Gastroesophageal sphincter (tissue), 4 donors: ENCODE measurements at places on chromosomes 7 and 10. TPM values are rescaled to one million over a fixed set of nuclear protein-coding genes. Genes with fewer than 3 reads are reported as not detected.

Gene NHLRC2
- 60.2 TPM for total RNA-seq

Gene MINDY3
- total RNA-seq = 42.5 TPM

Gene TMEM130
- 1.8 TPM for total RNA-seq

Gene APBB1IP
- 6.9 TPM for total RNA-seq

Gene CPA5
- total RNA-seq = not detected

Gene ABCB4
- 0.77 TPM for total RNA-seq

Gene CTNNA3
- total RNA-seq = 5.1 TPM

Gene CYP3A4
- not detected for total RNA-seq

Gene CABCOCO1
- total RNA-seq = 0.94 TPM

Gene SVOPL
- total RNA-seq = 0.08 TPM

Gene CTAGE6
- 1.1 TPM for total RNA-seq

Gene ADAM22
- total RNA-seq = 2.0 TPM

- H3K4me3 ChIP-seq = no peak overlapping the region
- H3K36me3 ChIP-seq = no peaks in the 10 kb centered on the region
- peaks cover 12% of the 10 kb centered on the region for H3K27me3 ChIP-seq
- no peaks in the 10 kb centered on the region for H3K4me1 ChIP-seq
- ATAC-seq = no peak
These were observed 382.5 kb upstream of the SORCS1 start for GRCh38 chr10:107546986-107547385.

DNA sequence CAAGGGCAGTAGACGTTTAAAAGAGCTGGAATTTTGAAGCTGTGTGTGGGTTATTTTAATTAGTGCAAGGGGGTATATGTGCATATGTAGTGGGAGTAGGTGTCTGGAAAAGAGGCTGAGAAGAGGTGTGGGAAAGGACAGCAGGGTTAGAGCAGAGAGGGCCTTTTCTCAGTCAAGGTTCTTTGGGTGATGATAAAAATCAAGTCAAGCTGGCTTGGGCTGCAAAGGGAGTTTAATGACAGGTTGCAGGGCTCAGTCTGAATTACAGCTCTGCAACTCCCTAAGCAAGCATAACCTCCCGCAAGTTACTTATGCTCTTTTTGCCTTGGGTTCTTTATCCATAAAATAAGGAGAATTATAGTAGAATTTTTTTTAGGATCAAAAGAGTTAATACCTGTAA lies 83.5 kb downstream of the RELN start:
- H3K4me1 ChIP-seq = no peaks in the 10 kb centered on the region
- no peaks in the 10 kb centered on the region for H3K27me3 ChIP-seq
- no peaks in the 10 kb centered on the region for H3K36me3 ChIP-seq
- H3K4me3 ChIP-seq = no peak overlapping the region

- no peak overlapping the region for H3K27ac ChIP-seq
- H3K4me1 ChIP-seq = no peaks in the 10 kb centered on the region
- H3K36me3 ChIP-seq = no peaks in the 10 kb centered on the region
- peaks cover 31% of the 10 kb centered on the region for H3K27me3 ChIP-seq
- no peak for ATAC-seq
These were observed 25.8 kb downstream of the AP5Z1 start for GRCh38 chr7:4800926-4801838.

DNA sequence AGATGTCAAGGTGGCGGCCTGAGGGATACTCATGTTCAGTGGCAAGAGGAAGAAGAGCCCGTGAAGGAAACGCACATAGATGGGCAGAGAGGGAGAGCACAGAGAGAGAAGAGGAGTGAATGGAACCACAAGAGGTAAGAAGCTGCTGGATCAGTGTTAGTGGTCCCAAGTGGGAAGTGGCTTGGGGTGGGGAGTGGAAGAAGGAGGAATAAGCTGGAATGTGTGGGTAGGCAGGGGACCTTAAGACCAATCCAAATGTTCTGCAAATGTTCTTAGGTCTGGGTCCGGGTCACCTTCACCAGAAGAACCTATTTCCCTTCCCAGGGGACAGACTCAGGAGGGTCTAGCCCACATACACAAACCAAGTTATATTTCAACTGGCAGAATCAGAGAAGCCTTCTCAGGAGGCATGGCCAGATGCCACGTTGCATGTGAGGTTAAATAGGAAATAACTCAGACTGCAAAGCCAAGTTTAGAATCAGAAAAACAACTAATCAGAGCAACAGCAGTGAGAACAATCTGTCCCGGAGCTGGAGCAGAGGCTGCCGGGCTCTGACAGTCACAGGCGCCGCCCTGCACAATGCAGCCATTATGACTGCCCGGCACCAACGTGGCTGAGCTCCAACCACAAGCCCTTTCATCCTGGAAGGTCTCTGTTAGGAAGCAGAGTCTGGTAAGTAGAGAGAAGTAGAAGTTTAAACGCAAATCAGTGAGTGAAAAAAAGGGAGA lies 78.6 kb upstream of the ARMC3 start:
- H3K36me3 ChIP-seq = no peaks in the 10 kb centered on the region
- no peaks in the 10 kb centered on the region for H3K27me3 ChIP-seq
- H3K27ac ChIP-seq = peak overlapping the region; percentile 74
- peaks cover 23% of the 10 kb centered on the region for H3K4me1 ChIP-seq
- peak; percentile 95 for ATAC-seq

- H3K36me3 ChIP-seq = no peaks in the 10 kb centered on the region
- H3K27ac ChIP-seq = no peak overlapping the region
- ATAC-seq = no peak
- no peak overlapping the region for H3K4me3 ChIP-seq
- H3K4me1 ChIP-seq = no peaks in the 10 kb centered on the region
- no peaks in the 10 kb centered on the region for H3K27me3 ChIP-seq
These were observed 110.8 kb downstream of the TMEM178B start for GRCh38 chr7:141184532-141185190.

DNA sequence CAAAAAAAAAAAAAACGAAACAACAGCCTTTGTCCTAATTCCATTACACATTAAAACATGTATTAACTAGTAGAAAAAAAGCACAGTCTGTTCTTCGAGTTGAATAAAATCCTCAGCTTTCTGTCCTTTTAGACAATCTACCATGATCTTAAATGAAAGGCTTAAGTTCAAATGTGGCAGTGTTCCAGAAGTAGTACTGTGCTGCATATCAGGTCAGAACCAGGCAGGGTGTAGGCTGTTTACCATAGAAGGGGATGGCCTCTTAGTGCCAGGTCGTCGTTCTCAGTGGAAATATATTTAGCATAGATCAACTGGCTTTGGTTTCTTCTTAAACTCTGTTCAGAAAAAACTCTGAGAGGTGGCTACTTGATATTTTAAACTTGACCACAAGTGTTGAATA lies 612.0 kb downstream of the CNTNAP2 start:
- H3K27me3 ChIP-seq = no peaks in the 10 kb centered on the region
- no peak overlapping the region for H3K27ac ChIP-seq
- H3K36me3 ChIP-seq = no peaks in the 10 kb centered on the region
- ATAC-seq = no peak
- no peak overlapping the region for H3K4me3 ChIP-seq
- H3K4me1 ChIP-seq = no peaks in the 10 kb centered on the region

DNA sequence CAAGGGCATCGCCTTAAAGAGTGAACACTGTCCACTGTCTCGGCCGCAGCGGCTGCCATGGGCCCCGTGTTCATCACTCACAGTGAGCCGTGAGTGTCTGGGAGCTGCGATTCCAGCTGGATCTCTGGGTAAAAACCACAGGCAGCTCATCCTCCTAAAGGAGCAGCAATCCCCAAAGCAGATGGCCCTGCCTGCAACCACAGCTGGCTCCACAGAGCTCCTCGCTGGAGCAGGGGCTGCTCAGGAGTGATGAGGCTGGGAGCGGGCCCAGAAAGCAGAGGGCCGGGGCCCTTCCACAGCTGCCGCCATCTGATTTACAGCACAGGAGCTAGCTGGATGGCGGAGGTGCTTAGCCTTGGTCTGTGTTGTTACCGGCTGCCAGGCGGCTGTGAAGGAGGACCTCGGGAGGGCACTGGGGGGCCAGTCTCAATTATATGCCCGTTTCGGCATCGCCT lies 6.6 kb upstream of the TMEM184A start:
- no peaks in the 10 kb centered on the region for H3K4me1 ChIP-seq
- no peaks in the 10 kb centered on the region for H3K36me3 ChIP-seq
- H3K4me3 ChIP-seq = no peak overlapping the region
- no peak for ATAC-seq
- H3K27me3 ChIP-seq = peaks cover 36% of the 10 kb centered on the region

DNA sequence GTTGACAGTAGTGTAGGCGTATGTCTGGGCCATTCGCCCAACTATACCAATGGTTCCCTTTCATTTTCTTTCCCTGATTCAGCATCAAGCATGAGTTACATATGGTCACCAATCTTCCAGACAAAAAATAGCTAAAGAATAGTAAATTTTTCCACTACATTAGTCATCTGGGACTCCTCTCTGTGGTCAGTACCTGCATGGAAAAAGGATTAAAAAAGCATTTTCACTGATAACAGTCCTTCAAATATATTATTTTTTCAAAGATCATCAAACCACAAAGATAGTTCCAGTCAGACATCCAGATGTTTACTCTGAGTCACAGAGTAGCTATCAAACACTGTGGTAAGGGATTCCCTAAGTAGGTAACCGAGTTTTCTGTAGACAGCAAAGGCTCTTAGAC lies 302.6 kb upstream of the SEMA3D start:
- no peak overlapping the region for H3K4me3 ChIP-seq
- H3K4me1 ChIP-seq = no peaks in the 10 kb centered on the region
- H3K36me3 ChIP-seq = no peaks in the 10 kb centered on the region

- H3K27ac ChIP-seq = no peak overlapping the region
- ATAC-seq = no peak
- no peaks in the 10 kb centered on the region for H3K36me3 ChIP-seq
These were observed 28.7 kb upstream of the SEPHS1 start for GRCh38 chr10:13376746-13377145.

DNA sequence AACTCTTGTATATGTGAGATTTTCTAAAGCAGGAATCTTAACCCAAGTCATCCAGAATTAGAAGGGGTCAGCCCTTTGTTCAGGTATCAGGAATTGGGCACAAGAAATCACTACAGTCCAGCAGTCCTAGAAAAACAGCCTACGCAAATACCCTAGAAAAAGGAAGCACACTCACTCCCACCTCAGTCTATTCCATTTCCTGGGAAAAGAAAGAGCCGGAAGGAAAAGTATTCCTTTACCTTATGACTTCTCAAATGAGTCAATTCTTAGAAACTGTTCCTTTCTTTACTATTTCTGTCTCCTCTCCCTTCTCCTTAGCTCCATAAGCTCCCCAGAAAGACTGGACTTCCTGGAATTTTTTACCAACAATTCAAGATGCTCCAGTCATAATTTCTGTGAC lies 62.7 kb downstream of the DNAJC12 start:
- no peak overlapping the region for H3K27ac ChIP-seq
- no peaks in the 10 kb centered on the region for H3K4me1 ChIP-seq
- H3K27me3 ChIP-seq = no peaks in the 10 kb centered on the region
- no peak overlapping the region for H3K4me3 ChIP-seq
- H3K36me3 ChIP-seq = no peaks in the 10 kb centered on the region
- ATAC-seq = no peak

DNA sequence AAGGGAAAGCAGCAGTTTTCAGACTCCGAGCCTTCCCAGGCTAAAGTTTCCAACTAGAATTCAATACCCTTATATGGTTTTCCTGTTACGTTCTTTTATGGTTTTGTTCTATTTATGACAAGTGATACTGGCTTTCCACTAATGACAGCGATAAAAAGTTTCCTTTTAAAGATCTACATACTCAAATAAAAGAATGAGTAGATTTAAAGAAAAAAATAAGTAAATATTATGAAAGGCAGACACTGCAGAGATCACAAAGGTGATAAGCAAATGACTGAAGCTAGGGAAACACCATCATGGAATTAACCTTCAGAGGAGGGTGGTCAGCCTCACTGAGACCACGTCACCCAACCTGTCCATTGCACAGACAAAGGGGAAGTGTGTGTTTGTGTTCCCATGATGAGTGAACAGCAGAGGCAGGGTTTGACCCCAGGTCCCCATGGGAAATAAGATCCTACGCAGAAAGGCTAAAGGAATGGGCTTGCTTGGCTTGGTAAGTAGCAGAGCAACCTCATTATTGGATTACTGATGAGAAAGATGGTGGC lies 4.0 kb downstream of the VSIR start:
- H3K27me3 ChIP-seq = no peaks in the 10 kb centered on the region
- peak overlapping the region; percentile 18 for H3K4me3 ChIP-seq
- no peaks in the 10 kb centered on the region for H3K36me3 ChIP-seq
- peak overlapping the region; percentile 90 for H3K27ac ChIP-seq
- no peak for ATAC-seq

GRCh38 chr10:100020886-100021253 lies 11.1 kb upstream of the DNMBP start:
- no peak overlapping the region for H3K4me3 ChIP-seq
- no peak overlapping the region for H3K27ac ChIP-seq
- H3K4me1 ChIP-seq = no peaks in the 10 kb centered on the region
- no peak for ATAC-seq
- H3K36me3 ChIP-seq = no peaks in the 10 kb centered on the region
- no peaks in the 10 kb centered on the region for H3K27me3 ChIP-seq

- ATAC-seq = no peak
- no peaks in the 10 kb centered on the region for H3K27me3 ChIP-seq
- H3K36me3 ChIP-seq = no peaks in the 10 kb centered on the region
- no peak overlapping the region for H3K27ac ChIP-seq
- H3K4me3 ChIP-seq = no peak overlapping the region
- H3K4me1 ChIP-seq = no peaks in the 10 kb centered on the region
These were observed 71.3 kb downstream of the PTN start for GRCh38 chr7:137272249-137272648.

- H3K27ac ChIP-seq = no peak overlapping the region
- no peak for ATAC-seq
- peaks cover 2% of the 10 kb centered on the region for H3K4me1 ChIP-seq
- H3K36me3 ChIP-seq = no peaks in the 10 kb centered on the region
- H3K4me3 ChIP-seq = no peak overlapping the region
These were observed 1047.8 kb downstream of the LRMDA start for GRCh38 chr10:76479103-76479790.

- no peaks in the 10 kb centered on the region for H3K27me3 ChIP-seq
- no peak overlapping the region for H3K4me3 ChIP-seq
- peak overlapping the region; percentile 80 for H3K27ac ChIP-seq
- peaks cover 34% of the 10 kb centered on the region for H3K4me1 ChIP-seq
These were observed 177.2 kb upstream of the KLF14 start for GRCh38 chr7:130910949-130911944.

DNA sequence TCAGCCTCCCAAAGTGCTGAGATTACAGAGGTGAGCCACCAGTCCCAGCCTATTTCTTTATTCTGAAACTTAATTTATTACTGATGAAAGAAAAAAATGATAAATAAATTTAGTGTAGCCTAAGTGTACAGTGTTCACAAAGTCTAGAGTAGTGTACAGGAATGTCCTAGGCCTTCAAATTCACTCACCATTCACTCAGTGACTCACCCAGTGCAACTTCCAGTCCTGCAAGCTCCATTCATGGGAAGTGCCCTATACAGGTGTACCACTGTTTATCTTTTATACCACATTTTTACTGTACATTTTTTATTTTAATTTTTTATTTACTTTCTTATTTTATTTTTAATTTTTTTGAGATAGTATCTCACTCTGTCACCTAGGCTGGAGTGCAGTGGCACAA lies 12.2 kb downstream of the MRLN start:
- H3K4me3 ChIP-seq = no peak overlapping the region
- no peak for ATAC-seq
- H3K27me3 ChIP-seq = no peaks in the 10 kb centered on the region
- no peaks in the 10 kb centered on the region for H3K4me1 ChIP-seq

- no peaks in the 10 kb centered on the region for H3K4me1 ChIP-seq
- ATAC-seq = no peak
- H3K27ac ChIP-seq = no peak overlapping the region
- H3K27me3 ChIP-seq = no peaks in the 10 kb centered on the region
These were observed 170.4 kb downstream of the DKK1 start for GRCh38 chr10:52484206-52485065.

- no peak overlapping the region for H3K27ac ChIP-seq
- no peak overlapping the region for H3K4me3 ChIP-seq
- peaks cover 17% of the 10 kb centered on the region for H3K4me1 ChIP-seq
- H3K27me3 ChIP-seq = peaks cover 17% of the 10 kb centered on the region
- H3K36me3 ChIP-seq = no peaks in the 10 kb centered on the region
- ATAC-seq = no peak
These were observed 15.9 kb upstream of the CFAP46 start for GRCh38 chr10:132957981-132958882.

GRCh38 chr10:80468806-80469421 lies 14.8 kb downstream of the TSPAN14 start:
- peaks cover 40% of the 10 kb centered on the region for H3K36me3 ChIP-seq
